ENCODE measurements at places on chromosomes 7 and 10.

GRCh38 chr10:62554632-62555199, 180.5 kb downstream of the ZNF365 start:
- H3K27ac ChIP-seq, result no peak overlapping the region
- H3K4me3 ChIP-seq, result no peak overlapping the region
- no peaks in the 10 kb centered on the region for H3K4me1 ChIP-seq
- DNase-seq, result no peak
- no peaks in the 10 kb centered on the region for H3K36me3 ChIP-seq

- no peak for DNase-seq
- H3K36me3 ChIP-seq, result peaks cover 2% of the 10 kb centered on the region
- no peak overlapping the region for H3K4me3 ChIP-seq
- H3K27ac ChIP-seq, result no peak overlapping the region
- H3K27me3 ChIP-seq, result no peaks in the 10 kb centered on the region
Observed at GRCh38 chr10:79168210-79168609, 99.4 kb downstream of the ZMIZ1 start.

GRCh38 chr7:74455928-74456327, 2.2 kb downstream of the GTF2IRD1 start:
- H3K4me1 ChIP-seq, result peaks cover 24% of the 10 kb centered on the region
- no peak overlapping the region for H3K4me3 ChIP-seq
- no peaks in the 10 kb centered on the region for H3K27me3 ChIP-seq
- no peak for DNase-seq
- no peaks in the 10 kb centered on the region for H3K36me3 ChIP-seq

DNA sequence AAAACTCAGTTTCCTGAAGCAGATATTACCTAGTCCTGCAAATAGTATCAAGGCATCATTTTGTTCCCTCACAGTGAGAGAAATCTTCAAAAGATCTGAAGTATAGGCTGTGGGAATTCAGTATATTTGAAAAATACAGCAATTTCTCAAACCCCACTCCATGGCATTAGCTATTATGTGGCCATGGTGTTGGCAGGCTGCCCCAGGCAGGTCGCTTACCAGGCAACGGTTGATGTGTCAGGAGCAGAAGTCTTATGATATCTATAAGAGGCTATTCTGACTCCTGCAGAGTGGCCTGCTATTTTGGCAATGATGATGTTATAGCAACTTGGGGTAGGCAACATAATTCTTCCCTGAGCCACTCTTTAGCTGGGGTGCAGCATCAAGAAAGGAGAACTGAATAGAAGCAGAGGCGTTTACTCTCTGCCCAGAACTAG, 187.9 kb downstream of the PLXDC2 start:
- H3K36me3 ChIP-seq, result no peaks in the 10 kb centered on the region
- no peak overlapping the region for H3K27ac ChIP-seq
- DNase-seq, result no peak
- no peak overlapping the region for H3K4me3 ChIP-seq
- H3K27me3 ChIP-seq, result no peaks in the 10 kb centered on the region

- H3K27ac ChIP-seq, result no peak overlapping the region
- peaks cover 30% of the 10 kb centered on the region for H3K36me3 ChIP-seq
- no peak for DNase-seq
- no peaks in the 10 kb centered on the region for H3K27me3 ChIP-seq
- no peak overlapping the region for H3K4me3 ChIP-seq
- no peaks in the 10 kb centered on the region for H3K4me1 ChIP-seq
Observed at GRCh38 chr10:126021833-126022500, 125.6 kb downstream of the FANK1 start.

All from CD4-positive, CD25-positive, alpha-beta regulatory T cell (primary cell).